Panc1 (cell line): ENCODE measurements at places on chromosomes 3 and 15.

DNA sequence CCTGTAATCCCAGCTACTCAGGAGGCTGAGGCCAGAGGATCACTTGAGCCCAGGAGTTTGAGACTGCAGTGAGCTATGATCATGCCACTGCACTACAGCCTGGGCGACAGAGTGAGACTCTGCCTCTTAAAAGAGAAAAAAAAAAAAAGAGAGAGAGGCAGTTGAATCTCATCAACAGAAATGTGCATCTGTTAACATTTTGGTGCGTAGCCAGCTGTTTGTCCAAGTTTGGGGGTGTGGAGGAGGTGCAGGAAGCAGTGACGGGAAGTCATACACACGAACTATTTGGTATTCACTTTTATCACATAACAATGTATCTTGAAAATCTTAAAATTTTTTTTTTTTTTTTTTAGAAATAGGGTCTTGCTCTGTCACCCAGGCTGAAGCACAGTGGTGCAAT, 18.2 kb upstream of the CEMIP start:
- no peak for DNase-seq

DNA sequence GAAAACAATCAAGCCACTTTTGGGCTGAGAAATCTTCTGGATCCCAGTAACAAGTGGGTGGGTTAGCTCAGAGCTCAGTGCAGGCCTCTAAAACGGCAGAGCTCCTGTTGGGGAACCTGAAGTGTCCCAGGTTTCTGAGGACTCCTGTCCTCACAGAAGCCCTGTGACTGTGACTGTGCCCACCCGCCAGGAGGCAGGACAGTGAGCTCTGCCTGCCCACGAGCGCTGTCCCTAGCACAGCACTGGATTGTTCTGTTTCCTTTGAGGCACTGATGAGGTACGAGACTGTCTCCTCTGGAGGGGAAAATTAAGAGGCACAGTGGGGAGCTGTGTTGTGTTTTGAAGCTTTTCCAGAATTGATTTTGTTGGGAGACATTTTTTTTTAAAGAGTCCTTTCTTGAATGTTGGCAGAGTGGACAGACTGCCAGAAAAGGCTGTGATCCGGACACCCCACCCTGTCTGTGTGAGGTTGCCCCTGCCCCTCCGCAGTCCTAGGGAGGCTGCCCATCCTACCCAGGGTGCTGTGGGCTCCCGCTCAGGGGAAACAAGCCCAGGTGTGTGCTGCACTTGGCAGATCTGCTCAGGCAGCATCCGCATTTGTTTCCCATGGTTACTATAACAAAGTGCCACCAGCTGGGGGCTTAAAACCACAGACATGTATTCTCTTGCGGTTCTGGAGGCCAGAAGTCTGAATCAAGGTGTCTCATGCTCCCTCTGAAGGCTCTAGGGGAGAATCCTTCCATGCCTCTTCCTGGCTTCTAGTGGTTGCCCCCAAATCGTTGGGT, 66.6 kb upstream of the LARS2 start:
- DNase-seq, result no peak

GRCh38 chr3:124362455-124362854, 367.8 kb upstream of the UMPS start:
- no peak for DNase-seq

DNA sequence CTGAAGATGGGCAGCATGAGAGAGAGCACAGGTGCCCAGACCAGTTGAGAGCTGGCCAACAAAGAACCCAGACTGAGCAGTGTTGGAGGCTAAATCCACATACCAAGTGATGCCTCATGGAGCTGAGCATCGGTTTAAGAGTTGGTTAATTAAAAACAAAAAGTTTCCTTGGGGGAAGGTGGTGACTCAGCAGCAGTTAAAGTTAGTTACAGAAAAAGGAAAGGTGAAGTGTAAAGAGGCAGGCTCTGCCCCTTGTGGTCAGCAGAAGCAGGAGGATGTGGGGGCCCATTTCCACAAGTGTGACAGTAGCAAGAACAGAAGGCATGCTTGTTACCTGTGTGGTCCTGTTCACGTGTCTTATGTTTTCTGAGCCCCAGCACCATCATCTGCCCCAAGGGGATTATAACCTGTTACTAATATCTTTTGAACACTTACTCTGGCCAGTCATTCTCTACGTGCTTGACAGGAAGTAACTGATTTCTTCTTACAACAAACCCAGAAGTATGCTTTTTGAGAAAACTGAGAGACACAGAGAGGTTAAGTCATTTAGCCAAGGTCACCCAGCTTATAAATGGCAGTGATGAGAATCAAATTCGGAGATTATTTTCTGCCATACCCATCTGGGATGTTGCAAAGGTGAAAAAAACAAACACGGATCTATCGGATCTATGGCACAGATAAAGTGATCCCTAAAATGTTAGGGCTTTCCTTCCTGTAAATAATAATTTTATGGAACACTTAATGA, 91.0 kb downstream of the EPHB1 start:
- DNase-seq, result no peak

DNA sequence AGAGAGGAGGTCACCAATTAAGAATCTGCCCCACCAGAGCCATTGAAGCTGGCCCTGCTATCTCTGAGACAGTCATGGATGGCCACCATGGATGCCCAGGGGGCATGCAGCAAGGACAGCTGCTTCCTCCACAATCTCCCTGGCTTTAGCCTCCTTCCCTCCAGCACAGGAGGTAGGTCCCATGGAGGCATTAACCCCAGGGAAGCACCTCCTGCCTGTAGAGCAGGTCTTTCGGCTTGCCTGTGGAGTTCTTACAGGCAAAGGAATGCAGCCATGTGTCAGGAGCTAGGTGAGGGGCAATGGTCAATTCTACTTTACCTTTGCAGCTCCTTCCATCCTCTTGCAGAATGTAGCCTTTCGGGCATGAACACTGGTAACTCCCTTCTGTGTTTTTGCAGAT, 93.8 kb downstream of the DUT start:
- no peak for DNase-seq

GRCh38 chr3:127671523-127672428, 976 bp upstream of the ABTB1 start:
- DNase-seq, result no peak

GRCh38 chr3:17775073-17775472, 32.6 kb upstream of the TBC1D5 start:
- no peak for DNase-seq
